ENCODE measurements at places on chromosomes 2 and 18.

- DNase-seq, result peak; percentile 54
Measured at GRCh38 chr2:71895320-71896161, 252.1 kb downstream of the CYP26B1 start.

DNA sequence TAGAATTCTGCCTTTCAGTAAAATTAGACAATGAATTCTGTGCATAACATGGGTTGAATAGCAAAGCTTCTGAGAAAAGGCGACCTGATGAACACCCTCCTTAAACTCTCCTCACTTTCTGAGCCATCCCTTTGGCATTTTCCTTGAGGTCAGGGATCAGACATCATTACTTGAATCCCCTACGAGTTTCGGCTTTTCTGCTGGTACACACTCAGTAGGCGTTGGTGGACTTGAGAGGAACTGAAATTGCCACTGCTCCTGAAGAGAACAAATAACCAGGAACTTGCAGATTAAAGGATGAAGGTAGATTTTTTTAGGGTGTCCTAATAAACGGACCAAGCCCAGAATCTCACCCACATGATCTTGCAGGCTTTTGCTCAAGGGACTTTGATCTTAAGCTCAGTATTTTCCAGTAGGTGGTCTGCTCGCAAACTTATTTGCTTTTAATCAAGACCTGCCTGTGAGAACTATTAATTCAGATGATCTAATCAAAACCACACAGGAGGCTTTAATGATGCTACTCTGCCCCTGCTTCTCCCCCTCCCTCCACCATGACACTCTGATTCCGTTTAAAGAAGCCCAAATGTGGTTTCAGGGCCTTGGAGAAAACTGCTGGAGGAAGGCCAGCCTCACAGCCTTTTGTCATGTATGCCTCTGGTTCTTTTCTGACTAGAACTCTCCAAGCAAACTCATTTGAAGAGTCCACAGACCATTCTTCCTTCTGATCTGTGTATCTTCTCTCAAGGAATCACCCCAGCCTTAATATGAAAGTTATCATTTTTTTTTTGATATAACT, 124.9 kb downstream of the PRKCE start:
- DNase-seq, result no peak

DNA sequence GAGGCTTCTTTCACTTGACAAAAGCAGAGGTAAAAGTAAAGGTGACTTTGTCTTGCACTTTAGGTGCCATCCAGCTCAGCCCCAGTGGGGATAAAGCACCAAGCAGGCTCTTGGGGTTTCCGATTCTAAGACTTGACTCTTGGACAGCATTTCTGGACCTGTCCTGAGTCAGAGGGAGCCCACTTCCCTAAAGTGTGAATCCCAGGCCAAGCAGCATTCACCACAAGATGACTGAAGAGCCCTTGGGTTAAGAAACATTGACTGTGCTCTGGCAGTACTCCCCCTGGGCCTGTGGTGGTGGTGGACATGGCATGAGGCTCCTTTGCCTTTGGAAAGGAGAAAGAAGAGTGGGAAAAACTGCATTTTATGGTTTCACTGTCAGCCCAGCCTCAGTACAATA, 638.0 kb upstream of the VRK2 start:
- DNase-seq, result no peak

DNA sequence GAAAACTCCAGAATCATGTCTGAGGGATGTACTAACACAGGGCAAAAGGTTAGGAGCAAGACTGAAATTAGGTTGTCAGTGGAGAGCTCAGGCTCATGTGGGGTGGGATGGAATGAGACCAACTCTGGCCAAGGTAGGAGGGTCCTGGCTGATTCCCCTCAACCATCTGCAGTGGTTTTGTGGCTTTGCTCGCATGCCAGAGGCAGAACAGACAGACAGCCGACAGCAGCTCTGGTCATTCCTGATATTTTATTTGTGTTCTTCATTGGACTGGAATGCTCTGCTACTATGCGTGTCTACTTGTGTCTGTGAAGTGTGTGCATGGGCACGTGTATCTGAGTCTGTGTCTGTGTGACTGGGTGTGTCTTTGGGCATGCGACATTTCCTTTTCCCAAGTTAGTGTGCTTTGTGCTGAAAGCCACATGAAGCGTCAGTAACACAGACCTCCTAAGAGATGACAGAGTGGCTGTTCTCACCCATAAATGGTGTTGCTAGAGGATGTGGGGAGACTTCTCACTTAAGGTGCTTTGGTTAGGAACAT, 239.5 kb downstream of the CNTNAP5 start:
- DNase-seq, result no peak

DNA sequence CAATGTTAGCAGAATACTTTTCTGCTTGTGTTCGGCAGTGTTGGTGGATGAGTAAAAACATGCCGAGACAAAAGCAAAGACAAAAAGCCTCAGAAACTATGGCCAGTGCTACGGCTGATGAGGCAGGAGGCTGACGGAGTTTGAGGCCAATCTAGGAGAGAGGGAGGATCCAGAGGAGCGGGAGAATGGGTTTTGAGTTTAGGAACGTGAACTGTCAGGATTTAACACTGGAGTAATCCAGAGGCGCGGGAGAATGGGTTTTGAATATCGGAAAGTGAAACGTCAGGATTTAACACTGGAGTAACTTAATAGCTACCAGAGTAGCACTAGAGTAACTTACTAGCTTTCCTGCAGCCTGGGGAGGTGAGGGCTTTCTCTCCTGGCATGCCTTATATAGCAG, 37.4 kb downstream of the LYPD6B start:
- DNase-seq, result no peak

DNA sequence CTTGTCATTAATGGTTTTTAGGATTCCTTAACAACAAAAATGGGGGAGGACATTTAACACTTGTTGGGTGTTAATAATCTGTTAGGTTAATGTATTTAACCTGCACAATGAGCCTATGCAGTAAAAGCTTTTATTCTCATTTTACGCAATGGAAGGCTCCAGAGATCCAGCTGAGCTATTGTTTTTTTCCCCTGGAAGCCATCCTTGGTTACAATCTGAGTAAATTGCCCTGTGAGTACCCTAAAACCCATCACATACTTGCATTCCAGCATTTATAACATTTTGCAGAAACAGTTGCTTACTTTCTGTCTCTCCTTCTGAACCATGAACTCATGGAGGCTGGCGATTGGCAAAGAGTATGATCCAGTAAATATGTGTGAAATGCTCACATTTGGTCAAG, 30.2 kb upstream of the DOCK10 start:
- no peak for DNase-seq

- DNase-seq, result no peak
Measured at GRCh38 chr2:234840336-234840735, 111.5 kb upstream of the SH3BP4 start.

GRCh38 chr2:25983735-25984134, 1.4 kb upstream of the KIF3C start:
- no peak for DNase-seq

GRCh38 chr2:44616667-44617155, 255.0 kb downstream of the CAMKMT start:
- DNase-seq, result no peak

GRCh38 chr2:136257893-136258292, 139.9 kb upstream of the CXCR4 start:
- no peak for DNase-seq

GRCh38 chr2:31067259-31067658, 71.0 kb downstream of the GALNT14 start:
- DNase-seq, result no peak

DNA sequence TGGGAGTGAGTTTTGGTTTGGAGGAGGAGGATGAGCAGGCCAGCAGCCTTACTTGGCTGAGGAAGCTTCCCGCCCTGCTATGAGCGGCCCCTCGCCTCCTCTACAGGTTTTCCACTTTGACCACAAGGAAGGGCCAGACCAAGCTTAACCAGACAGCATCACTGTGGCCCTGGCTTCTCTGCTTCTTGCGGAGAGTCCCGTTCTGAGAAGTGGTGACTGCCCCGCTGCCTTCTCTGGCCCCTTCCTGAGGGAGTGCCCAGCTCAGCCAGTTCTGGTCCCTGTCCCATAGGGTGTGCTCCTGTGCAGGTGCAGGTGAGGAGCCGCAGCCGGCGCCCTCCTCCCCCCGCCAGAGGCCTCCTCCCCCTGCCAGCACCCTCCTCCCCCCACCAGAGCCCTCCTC, 101.0 kb downstream of the FAM210A start:
- no peak for DNase-seq

Measured in coronary artery (tissue), 2 donors.